ENCODE measurements at places on chromosomes 1 and 21.

GRCh38 chr1:54681358-54681757 is 34.3 kb upstream of the TTC4 start:
- DNase-seq = no peak

- no peak for DNase-seq
Observed at GRCh38 chr1:8554956-8555534, 237.1 kb downstream of the SLC45A1 start.

- DNase-seq = peak; percentile 48
Observed at GRCh38 chr1:158149577-158150269, 31.0 kb upstream of the CD1D start.

DNA sequence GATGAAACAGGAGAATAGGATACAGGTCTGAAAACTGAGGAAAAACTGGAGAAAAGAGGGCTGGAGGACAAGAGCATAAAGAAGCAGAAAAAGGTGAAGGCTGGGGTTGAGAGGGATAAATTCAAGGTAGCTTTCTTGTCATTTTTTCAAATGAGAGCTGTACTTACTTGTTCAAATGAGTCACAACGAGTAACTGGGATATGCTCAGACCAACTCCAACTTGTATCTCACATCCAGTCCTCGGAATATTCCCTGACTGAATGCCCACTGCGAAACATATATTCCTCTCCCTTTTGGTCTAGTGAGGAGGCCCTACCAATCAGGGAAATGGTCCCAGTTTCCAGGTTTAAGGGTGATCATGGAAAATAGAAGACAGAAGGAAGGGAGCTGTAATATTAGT is 343.4 kb downstream of the HHIPL2 start:
- DNase-seq = no peak

- DNase-seq = no peak
Observed at GRCh38 chr1:169727307-169727706, 6.6 kb downstream of the SELE start.

- no peak for DNase-seq
Observed at GRCh38 chr1:200992382-200993048, 31.0 kb downstream of the KIF21B start.

- DNase-seq = no peak
Observed at GRCh38 chr1:111232134-111232533, 4.6 kb downstream of the CHI3L2 start.

GRCh38 chr1:43421976-43422750 is 31.6 kb downstream of the HYI start:
- DNase-seq = no peak

DNA sequence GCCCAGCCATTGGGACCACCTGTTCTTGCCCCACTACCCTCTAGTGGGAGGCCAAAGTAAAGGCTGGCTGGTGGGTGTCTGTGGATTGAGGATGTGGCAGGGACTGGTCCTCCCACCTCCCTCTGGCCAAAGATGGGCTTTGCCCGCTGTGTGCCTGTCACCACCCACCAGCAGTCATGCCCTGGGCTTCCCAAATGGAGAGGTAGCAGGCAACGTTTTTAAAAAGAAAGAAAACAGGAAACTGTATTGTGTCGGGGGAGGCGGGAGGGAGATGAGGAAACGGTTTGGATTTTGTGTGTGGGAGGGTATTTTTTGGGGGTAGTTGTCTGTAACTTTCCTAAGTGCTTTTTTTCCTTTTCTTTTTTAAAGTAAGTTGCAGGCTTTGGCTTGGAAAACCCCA is 30.1 kb downstream of the SZRD1 start:
- no peak for DNase-seq

- no peak for DNase-seq
Observed at GRCh38 chr1:177847843-177848242, 122.0 kb downstream of the SEC16B start.

DNA sequence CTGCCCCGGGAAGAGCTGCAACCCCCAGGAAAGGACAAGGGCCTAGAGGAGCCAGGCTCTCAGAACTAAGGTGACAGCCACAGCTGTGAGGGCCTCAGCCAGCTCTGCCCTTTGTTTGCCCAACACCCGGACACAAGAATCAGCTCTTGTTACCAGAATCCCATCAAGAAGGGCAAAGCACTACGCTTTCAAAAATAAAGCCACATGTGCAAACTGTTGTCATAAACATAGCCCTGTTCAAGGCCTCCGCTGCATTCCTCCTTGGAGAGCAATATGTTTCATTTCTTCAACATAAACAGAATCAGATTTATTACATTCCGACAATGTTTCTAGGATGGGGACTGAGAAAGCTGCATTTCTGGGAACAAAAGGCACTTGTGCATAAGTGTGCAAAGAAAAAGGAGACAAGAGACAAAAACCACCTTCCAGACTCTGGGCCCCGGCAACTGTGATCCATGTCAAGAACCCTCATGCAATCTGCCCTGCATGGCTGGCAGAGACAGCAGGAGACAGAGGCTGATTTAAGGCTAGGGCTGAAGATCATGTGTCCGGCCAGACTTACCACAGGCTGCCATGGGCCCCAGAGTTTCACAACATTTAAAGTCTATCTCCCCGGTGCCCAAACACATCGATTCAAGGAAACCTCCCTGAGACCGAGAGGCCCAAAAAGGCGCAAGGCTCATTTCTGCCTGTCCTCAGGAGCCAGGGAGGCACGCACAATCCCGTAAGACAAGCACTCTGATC is 71.0 kb downstream of the SSBP3 start:
- DNase-seq = no peak

DNA sequence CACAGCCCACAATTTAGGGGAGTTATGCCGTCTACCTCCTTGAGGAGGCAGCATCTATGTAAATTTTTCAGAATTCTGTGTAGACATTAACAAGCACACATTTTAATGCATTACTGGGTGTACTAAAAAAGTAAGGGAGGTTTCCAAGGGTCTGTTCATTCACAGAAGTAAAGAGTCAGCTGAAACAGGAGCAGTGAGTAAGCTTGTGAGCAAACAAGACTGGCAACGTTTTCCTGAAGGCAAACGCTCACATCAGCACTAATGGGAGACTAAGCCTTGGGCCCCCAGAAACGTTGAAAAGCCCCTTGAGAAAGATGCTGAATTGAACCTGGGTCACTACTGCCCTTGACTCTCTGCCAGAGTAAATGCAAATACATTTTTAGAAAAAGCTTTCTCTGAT is 25.7 kb downstream of the RPRD2 start:
- no peak for DNase-seq

DNA sequence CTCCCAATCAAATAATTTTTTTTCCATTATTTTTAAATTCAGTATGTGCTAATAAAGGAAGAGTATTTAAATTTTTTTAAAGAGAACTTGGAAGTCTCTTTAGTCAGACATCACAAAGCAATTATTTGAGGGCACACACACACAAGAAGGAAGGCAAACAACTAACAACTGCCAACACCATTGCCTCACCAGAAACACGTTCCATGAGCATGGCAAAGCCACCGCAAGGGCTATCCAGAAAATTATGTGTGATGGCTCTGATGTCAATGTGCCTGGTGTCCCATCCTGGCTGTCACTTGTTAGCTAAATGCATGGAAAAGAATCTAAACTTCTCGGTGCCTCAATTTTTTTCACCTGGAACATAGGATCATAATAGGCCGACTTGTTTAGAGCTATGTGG is 262.9 kb downstream of the SEC16B start:
- no peak for DNase-seq

- DNase-seq = no peak
Observed at GRCh38 chr1:173856903-173857302, 10.9 kb downstream of the GAS5 start.

- peak; percentile 89 for DNase-seq
Observed at GRCh38 chr1:24391882-24392603, 21.5 kb downstream of the STPG1 start.

DNA sequence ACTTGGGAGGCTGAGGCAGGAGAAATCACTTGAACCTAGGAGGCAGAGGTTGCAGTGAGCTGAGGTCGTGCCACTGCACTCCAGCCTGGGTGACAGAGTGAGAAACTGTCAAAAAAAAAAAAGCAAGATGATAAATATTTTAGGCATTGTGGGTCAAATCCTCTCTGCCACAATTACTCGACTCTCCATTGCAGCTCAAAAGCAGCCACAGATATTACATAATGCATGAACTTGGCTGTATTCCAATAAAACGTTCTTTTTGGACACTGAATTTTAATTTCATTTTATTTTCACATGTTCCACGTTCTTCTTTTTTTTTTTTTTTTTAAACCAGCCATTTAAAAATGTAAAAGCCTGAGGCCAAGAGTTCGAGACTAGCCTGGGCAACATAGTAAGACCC is 69.4 kb downstream of the TCP10L start:
- no peak for DNase-seq

GRCh38 chr1:118097622-118098348 is 87.2 kb downstream of the SPAG17 start:
- DNase-seq = no peak

GRCh38 chr1:119327450-119328155 is 41.0 kb upstream of the HAO2 start:
- DNase-seq = no peak

GRCh38 chr1:160779626-160780397 is 16.2 kb upstream of the LY9 start:
- DNase-seq = peak; percentile 82

DNA sequence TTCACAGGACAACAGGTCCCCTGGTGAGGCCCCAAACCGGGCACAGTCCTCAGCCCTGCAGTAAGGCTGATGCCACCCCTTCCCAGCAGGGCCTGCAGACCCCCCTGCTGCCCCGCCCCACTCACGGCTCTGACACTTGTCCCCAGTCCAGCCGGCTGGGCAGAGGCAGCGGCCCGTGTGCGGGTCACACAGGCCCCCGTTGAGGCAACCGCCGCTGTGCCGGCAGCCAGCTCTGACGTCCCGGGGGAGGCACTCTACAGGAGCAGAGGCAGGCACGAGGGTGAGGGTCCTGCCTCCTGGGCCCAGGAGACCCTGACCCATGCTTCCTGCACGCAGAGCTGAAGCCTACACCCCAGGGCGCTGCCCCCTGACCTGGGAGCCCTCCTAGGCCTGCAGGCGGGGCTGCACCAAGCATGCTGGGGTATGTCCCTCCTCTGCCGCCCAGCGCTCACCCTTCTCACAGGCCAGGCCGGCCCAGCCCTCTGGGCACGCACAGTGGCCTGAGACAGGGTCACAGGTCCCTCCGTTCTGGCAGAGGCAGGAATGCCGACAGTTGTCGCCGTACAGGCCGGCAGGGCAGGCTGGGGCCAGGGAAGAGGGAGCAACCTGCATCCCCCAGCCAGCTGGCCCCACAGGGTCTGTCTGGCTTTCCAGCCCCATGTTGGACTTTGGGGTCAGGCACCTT is 43.9 kb downstream of the ARHGEF16 start:
- DNase-seq = no peak

- no peak for DNase-seq
Observed at GRCh38 chr1:42743317-42744147, 3.5 kb upstream of the CLDN19 start.

GRCh38 chr1:47449822-47450552 is 12.1 kb downstream of the FOXD2 start:
- DNase-seq = no peak

DNA sequence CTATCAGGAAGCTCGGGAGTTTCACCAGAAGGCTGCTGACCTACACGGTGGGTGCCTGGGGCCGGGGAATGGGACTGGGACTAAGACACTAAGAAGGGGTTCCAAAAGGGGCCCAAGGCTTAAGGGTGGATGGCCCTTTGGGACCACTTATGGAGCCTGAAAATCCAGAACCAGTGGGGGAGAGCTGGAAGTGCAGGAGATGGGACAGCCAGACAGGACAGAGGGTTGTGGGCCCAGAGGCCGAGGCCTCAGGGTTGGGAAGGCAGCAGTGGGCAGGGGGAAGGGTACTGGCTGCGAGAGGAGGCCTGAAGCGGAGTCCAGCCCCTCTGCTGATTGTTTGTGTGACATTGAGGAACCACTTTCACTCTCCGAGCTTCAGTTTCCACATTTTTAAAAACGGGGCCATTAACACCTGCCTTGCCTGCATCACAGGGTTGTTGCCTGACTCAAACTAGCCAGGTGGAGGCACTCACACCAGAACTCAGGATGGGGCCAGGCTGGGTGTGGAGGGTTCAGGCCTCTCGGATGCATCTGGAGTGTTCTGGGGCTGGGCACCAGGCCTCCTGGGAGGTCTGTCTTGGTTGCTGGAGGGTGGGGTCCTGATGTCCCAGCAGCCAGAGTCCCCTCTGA is 3.0 kb downstream of the TTC24 start:
- DNase-seq = peak; percentile 74

DNA sequence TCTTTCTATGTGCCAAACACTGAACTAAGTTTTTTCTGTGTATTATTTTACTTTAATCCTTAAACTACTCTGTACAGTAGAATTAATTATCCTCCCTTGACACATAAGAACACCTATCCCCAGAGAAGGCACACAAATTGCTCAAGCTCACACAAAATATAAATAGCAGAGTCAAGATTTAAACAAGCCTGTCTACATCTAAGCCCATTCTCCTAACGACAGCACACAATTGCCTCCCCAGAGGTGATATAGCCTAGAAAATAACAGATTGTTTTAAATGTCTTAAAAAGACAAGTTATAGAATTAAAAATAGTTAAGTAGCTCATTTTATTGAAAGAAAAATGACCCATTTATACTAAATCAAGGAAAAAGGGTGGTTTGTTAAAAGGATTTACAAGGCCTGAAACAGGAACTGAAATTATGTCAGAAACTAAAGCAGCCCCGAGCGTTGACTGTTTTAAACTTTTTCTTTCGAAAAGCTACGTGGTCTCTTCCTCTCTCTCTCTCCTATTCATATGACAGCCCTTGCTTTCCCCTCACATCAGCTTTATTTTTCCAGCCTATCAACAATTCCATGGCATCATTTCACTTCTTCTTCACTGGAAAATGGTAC is 30.5 kb downstream of the TNFSF18 start:
- peak; percentile 86 for DNase-seq

GRCh38 chr1:226973371-226973897 is 33.3 kb downstream of the COQ8A start:
- no peak for DNase-seq

- DNase-seq = no peak
Observed at GRCh38 chr1:158024737-158025136, 31.3 kb downstream of the KIRREL1 start.

GRCh38 chr1:183859831-183860230 is 54.9 kb downstream of the RGL1 start:
- DNase-seq = no peak

GRCh38 chr21:38669186-38669585 is 136.5 kb upstream of the ETS2 start:
- peak; percentile 19 for DNase-seq

DNA sequence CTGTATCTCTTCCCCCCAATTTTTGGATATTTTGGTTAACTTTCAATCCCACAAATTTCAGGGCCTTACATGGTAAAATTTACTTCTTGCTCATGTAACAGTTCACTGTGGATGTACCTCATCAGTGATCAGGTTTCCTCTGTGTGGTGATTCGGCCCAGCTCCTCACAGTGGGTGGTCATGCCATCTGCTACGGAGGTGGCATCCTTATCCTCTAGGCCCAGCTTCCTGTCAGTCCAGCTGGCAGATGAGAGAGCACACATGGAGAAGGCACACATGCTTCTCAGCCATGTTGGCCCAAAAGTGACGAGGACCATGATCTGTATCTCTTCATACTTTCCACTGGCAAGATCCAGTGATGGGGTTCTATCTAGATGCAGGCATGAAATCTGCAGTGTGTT is 27.2 kb downstream of the PCBP3 start:
- no peak for DNase-seq

GRCh38 chr1:7587773-7588456 is 183.2 kb upstream of the VAMP3 start:
- no peak for DNase-seq
